ENCODE measurements at places on chromosomes 16 and 17. TPM values are rescaled to one million over a fixed set of nuclear protein-coding genes. Genes with fewer than 3 reads are reported as not detected.

- no peak for DNase-seq
These were observed 17.6 kb upstream of the PEMT start for GRCh38 chr17:17609121-17609520.

GRCh38 chr17:45092911-45093430, 31.9 kb downstream of the NMT1 start:
- peak; percentile 66 for DNase-seq

- peak; percentile 22 for DNase-seq
These were observed 31.3 kb downstream of the DCUN1D3 start for GRCh38 chr16:20868890-20869289.

DNA sequence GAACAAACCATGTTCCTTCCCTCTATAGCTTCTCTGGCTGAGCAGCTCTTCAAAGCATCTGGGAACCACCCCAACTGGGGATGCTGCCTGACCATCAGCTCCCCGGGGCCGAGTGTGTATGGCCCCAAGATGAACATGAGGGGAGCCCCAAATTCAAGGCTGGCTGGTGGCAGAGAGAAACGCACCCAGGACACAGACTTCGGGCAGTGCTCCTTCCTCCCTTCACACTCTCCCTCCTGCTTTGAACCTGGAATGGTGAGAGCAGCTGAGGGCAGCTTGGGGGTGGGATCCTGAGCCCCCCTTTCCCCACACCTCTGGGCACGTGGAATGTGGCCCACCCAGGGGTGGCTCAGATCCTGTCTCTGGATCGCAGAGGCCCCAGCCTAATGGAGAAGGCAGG, 17.2 kb downstream of the TLE7 start:
- DNase-seq, result no peak

- peak; percentile 76 for DNase-seq
These were observed 16.4 kb upstream of the GLG1 start for GRCh38 chr16:74623214-74623838.

GRCh38 chr17:15965528-15965927, 20.6 kb downstream of the ADORA2B start:
- no peak for DNase-seq

DNA sequence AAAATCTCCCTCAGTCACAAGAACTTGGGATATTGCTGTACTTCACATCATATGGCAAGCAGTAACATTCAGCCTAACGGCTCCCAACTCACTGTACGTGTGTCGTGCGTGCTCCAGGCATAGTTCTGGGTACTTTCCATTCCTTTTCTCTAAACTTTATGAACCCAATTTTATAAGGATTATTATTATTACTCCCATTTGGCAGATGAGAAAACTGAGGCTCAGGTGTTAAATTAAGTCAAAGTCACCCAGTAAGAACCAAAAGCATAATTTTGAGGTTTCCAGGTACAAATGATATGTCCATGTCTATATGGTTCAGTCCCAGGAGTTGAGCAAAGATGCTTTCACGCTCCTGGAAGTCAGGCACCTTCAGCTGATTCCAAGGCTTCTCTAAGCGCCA, 4.8 kb upstream of the C1QBP start:
- no peak for DNase-seq

DNA sequence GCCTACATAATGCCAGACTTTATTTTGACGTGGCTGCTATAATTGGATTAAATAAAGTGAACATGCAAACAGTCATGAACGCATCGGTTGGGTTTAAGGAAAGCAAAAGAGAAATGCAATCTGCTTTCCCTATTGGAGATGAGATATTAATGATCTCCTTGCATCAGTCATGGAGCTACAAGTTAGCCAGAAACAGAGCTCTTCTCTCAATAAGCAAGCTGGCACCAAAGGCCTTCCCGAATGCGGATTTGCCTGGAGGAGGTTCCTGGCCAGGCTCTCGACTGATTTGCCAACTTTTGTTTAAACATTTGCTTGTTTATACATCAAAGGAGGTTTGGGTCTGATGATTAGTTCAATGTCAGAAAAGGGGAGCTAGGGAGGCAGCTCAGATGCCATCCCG, 318.4 kb downstream of the XYLT1 start:
- no peak for DNase-seq

GRCh38 chr17:43699438-43699756, 37.7 kb upstream of the MEOX1 start:
- no peak for DNase-seq

Gene C16orf74
- 13.4 TPM for total RNA-seq

Gene TPPP3
- 1.6 TPM for total RNA-seq

Measured in G401 (cell line).